Calu3 (cell line): ENCODE measurements at places on chromosomes 5 and 9. TPM values are rescaled to one million over a fixed set of nuclear protein-coding genes. Genes with fewer than 3 reads are reported as not detected.

The CD14 gene
- total RNA-seq = 0.73 and 1.1 TPM in 2 replicates

The LHX6 gene
- 0.97 TPM in 1 of 2 replicates, not detected in the other for total RNA-seq

The HMMR gene
- 52.7 and 54.3 TPM in 2 replicates for total RNA-seq

The GRXCR2 gene
- total RNA-seq = not detected in 2 replicates

The CTXN3 gene
- total RNA-seq = not detected in 2 replicates

The IL3 gene
- total RNA-seq = not detected in 2 replicates

The PALM2AKAP2 gene
- total RNA-seq = 2.9 TPM in 1 of 2 replicates, not detected in the other

The TPPP gene
- 0.38 and 0.51 TPM in 2 replicates for total RNA-seq

The BNIP1 gene
- total RNA-seq = 13.4 and 13.6 TPM in 2 replicates

The NR5A1 gene
- total RNA-seq = 0.12 TPM in 1 of 2 replicates, not detected in the other

The NTNG2 gene
- not detected in 2 replicates for total RNA-seq

The STPG3 gene
- not detected in 2 replicates for total RNA-seq

The RMRP gene
- 8,471 and 11,520 TPM in 2 replicates for total RNA-seq

The AGXT2 gene
- total RNA-seq = not detected in 2 replicates

The SOHLH1 gene
- total RNA-seq = not detected in 2 replicates

The CCDC152 gene
- 15.7 and 16.3 TPM in 2 replicates for total RNA-seq

The CCDC192 gene
- 2.1 and 2.5 TPM in 2 replicates for total RNA-seq

The GPR150 gene
- total RNA-seq = 0.17 and 0.24 TPM in 2 replicates

The SLC1A1 gene
- 71.6 and 81.4 TPM in 2 replicates for total RNA-seq

The HNRNPAB gene
- total RNA-seq = 306 and 314 TPM in 2 replicates

The GNAQ gene
- 34.1 TPM in 2 replicates for total RNA-seq

The FOXD4 gene
- total RNA-seq = 1.7 and 2.4 TPM in 2 replicates

The SLC24A2 gene
- not detected in 2 replicates for total RNA-seq

The C9orf50 gene
- total RNA-seq = not detected in 2 replicates

The PCDHB3 gene
- total RNA-seq = 0.09 and 0.10 TPM in 2 replicates
